Suppressor macrophage treated with lipopolysaccharide for 4 hours (primary cell): ENCODE measurements at places on chromosomes 13 and 19.

DNA sequence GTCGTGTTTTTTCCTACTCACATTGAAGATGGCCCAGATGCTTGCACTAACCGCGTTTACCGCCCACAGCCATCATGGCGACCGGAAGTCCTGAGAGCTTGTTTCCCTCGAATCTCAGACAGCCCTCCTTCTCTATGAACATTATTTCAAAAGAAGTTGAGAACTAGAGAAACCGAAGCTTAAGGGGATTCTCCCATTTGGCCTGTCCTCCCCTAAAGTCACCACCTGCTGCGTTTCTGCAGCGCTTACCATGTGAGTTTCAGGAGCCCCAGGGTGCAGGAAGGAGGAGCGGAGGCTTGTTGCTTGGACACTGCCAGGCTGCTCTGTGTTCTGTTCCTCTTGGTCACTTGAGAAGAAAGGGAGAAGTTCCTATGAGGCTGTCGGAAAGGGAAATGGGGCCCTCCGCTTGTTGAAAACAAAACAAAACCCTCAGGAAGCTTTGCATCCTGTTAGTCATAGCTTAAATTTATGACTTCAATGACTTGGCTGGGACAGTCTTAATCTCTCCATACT is 6.2 kb downstream of the CARD8 start:
- peak; percentile 94 for DNase-seq

GRCh38 chr19:54493967-54494585 is 8.6 kb upstream of the LAIR2 start:
- DNase-seq, result peak; percentile 33

DNA sequence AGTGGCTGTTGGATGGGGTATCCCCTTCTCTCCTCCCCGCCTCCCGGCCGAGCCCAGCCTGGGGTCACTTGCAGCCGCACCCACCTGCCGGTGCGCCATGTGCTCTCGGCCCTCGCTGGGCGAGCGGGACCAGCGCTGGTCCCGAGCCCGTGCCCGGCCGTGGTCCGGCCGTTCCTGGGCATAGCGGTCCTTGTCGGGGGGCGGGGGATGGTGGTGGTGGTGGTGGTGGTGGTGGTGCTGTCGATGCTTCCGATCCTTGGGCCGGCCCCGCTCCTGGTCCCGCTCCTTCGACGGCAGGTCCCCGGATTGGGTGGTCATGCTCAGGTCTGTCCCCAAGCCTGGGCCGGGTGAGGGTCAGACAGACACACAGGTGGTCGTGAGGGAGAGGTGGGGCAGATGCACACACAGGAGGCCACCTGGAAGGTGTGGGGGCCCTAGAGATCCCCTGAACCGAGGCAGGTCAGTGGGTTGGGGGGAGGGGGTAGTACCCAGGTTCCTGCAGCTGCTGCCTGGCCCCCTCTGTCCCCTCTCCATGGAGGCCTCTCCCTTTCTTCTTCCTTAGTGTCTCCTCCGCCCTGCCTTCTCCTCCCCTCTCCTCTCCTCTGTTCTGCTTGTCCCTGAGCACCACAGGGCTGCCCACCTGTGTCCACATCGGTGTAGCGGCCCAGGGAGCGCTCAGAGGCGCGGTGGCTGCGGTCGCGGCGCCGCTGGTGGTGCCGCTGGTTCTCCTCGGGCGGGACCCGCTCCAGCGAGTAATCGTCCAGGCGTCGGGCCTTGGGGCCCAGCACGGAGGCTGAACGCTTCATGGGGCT is 58.7 kb downstream of the IER2 start:
- DNase-seq, result no peak

- DNase-seq, result no peak
Measured at GRCh38 chr13:51041126-51041525, 69.9 kb downstream of the C13orf42 start.
